ENCODE measurements at places on chromosomes 3 and 15.

GRCh38 chr3:74905478-74905877 is 291.0 kb upstream of the CNTN3 start:
- ATAC-seq = no peak

DNA sequence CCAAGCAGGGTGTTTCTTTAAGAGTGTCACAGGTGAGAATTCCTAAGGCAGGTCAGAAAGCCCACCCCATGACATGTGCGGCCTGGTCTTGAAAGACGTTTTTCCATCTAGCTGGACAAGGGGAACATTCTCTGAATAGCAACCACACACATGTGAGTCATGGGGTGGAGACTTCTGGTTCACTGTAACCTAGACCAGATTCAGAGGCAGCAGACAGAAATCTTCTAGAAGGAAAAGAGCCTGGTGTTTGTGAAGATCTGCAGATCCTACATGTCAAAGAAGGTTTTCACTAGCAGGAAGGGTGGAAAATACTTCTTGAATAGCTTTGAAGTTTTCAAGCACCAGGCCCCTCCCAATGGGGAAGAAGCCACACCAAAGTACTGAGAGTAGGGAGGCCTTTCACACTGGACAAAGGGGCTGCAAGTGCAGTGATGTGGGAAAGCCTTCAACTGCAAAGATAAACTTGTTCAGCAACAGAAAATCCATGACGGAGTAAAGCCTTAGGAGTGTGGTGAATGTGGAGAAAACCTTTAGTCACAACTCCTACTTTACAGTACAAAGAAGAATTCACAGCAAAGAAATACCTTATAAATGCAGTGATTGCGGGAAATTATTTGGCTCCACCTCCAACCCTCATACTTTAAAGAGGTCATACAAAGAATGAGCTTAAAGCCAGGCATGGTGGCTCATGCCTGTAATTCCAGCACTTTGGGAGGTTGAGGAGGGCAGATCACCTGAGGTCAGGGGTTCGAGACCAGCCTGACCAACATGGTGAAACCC is 17.6 kb downstream of the ADAM10 start:
- ATAC-seq = no peak

GRCh38 chr3:115272036-115272824 is 125.1 kb upstream of the ZBTB20 start:
- ATAC-seq = no peak

DNA sequence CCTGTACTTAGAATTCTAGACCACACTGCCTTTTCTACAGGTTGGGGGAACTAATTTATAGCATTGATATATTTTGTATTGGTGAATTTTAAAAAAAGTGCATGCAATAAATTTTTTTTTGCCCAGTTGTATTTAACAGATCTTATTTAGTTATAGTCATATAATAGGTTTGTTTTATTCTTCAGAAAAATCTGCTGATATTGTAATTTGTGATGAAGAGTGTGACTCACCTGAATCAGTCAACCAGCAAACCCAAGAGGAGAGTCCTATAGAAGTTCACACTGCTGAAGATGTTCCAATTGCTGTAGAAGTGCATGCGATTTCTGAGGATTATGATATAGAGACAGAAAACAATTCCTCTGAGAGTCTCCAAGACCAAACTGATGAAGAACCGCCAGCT is 10.3 kb downstream of the ZNF639 start:
- no peak for ATAC-seq

GRCh38 chr3:176789947-176790346 is 407.3 kb downstream of the TBL1XR1 start:
- ATAC-seq = no peak

- ATAC-seq = no peak
Measured at GRCh38 chr3:65617787-65618186, 420.9 kb downstream of the MAGI1 start.

DNA sequence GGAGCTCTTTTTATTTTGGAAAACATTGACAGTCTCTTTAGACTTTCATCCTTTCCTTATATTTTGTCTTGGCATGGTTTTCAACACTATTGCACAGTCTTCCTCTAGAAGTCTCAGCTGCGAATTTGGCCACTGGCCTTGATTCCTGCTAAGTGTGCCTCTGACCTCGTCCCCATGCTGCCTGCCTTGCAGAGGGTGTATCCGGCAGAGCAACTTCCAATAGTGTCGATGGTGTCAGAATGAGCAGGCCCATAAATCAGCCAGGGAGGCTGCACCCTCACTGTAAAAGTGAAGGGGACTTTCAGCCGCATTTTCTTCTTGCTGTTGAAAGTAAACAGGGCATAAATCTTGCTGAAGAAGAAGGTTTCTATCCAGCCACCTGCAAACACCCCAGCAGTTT is 336.7 kb upstream of the TRIM42 start:
- ATAC-seq = no peak

- peak; percentile 58 for ATAC-seq
Measured at GRCh38 chr3:177615015-177615414, 417.7 kb upstream of the TBL1XR1 start.

GRCh38 chr3:40054568-40055222 is 245.3 kb downstream of the MYRIP start:
- ATAC-seq = no peak

DNA sequence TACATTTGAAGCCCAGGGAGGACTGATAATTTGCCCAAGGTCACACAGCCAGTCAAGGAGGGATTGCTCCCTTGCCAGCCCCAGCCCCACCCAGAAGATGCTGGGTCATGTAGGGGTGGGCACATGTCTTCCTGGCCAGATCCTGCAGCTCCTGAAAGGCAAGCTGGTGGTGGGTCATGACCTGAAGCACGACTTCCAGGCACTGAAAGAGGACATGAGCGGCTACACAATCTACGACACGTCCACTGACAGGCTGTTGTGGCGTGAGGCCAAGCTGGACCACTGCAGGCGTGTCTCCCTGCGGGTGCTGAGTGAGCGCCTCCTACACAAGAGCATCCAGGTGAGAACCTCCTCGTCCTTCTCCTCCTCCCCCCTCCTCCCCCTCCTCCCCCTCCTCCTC is 13.2 kb downstream of the ISG20 start:
- ATAC-seq = no peak

DNA sequence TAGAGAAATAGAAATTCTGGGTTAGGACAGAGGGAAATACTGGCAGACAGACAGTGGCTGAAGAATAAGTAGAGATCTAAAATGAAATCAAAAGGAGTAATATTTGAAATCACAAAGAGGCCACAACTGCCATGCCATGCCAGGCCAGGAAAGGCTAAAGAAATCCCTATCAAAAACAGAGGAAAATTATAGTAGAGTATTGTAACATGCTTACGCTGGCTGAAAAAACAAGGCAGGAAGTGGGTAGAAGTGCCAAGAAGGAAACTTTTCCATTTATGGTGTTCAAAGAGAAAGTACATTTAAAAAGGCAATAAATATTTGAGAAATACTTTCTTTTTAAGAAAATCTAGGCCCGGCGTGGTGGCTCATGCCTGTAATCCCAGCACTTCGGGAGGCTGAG is 415.7 kb downstream of the PLCL2 start:
- no peak for ATAC-seq

GRCh38 chr15:58528188-58528870 is 96.5 kb downstream of the LIPC start:
- ATAC-seq = peak; percentile 64

DNA sequence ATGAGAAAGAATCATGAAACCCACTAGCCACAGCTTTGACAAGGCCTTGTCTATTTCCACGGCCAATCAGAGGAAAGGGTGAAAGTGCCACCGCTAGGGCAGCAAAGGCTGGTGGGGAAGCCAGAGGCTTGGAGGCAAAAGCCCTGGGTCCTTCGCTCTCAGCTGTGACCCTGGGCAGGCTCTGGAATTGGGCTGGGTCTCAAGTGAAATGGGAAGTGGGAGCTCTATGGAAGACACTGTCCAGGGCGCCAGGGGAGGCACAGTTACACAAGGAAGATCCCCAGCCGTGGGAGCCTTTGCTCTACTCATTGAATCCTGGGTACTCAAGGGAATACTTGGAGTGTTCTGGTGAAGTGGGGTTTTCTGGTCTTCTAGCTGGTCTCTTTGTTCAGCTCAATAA is 136.2 kb downstream of the ASB7 start:
- ATAC-seq = no peak

DNA sequence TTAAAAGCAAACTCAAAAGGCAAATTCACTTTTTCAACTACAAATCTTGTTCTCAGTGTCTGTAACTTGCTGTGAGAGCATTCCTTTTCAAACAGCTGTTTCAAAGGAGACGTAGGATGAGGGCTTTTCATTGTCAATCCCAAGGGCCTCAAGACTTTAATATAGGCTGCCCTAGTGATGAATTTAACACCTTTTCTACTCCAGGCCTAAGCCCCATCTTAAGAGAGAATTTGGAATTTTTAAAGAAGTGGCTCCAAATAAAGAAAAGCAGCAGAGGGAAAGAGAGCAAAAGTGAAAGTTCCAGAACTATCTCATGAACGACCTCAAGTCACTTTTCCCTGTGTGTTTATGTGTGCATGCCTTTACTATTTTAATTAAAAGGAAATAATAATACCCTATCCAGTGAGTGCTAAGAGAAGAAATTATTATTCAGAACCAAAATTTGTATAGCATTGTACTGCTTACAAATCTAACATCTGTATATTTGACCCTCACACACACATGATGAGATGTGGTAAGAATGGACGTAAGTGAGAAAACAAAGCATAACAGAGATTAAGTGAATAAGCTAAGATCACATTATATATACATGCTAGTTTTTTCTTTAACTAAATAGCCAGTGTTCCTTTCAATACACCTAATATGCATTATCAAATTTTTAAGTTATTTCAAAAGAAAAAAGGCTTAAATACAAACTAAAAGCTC is 196.4 kb downstream of the VGLL3 start:
- ATAC-seq = no peak

All from gastroesophageal sphincter (tissue), 4 donors.